ENCODE measurements at places on chromosomes 13 and 19.
A peak's percentile ranks its signal among the peaks of the same experiment; 100 is the strongest.

DNA sequence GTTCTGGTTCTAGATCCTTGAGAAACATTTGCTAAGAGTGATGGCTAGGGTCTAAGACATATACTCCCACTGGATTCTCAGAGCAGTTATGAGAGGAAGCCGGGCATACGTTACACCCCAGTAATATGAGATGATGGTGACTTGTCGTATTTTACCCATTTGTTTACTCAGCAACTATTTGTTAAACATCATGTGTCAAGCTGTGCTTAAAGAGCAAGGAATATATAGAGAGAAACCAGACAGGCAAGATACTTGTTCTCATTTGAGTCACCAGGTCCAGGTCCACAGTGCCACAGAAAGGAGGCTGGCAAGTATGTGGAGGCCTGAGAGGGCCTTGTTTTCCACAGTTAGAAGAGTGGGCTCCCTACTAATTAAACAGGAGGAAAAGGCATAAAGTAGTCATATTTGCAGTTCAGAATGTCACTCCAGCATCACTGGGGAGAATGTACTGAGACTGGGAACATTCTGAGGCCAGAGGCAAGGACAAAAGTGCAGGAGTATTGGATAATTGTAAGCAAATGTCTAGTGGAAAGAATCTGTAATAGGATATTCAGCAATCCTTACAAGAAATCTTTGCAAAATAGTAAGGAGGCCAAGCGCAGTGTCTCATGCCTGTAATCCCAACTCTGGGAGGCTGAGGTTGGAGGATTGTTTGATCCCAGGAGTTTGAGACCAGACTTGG lies 142.2 kb downstream of the IRS2 start:
- DNase-seq, result no peak

GRCh38 chr13:67136157-67136556 lies 94.0 kb downstream of the PCDH9 start:
- no peak for DNase-seq

DNA sequence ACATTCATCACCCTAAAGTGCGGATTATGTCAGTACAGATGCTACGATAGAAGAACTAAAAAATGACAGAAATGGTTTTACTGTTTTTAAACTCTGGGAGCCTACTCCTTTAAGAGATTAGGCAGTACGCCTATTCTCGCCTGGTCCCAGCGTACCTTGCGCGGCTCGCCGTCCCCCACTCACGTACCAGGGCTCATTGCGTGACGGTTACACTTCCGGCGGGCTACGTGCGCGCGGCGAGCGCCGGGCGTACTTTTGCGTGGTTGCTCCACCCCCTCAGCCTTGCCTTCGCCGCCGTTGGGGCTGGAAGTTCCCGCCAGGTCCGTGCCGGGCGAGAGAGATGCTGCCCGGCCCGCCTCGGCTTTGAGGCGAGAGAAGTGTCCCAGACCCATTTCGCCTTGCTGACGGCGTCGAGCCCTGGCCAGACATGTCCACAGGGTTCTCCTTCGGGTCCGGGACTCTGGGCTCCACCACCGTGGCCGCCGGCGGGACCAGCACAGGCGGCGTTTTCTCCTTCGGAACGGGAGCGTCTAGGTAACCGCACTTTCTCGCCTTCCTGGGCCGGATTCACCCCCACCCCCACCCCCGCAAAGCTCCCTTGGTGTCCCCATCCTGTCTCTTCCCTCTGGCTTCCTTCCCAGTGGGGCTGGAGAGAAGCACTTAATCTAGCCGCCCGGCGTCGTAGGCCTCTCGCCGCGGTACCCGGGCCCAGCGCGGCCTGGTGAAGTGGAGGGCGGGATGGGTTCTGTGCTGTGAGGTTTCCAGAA lies at the start of gene NUP58:
Gene NUP58 (plus strand): TSS at position 279 of the 767 bp plus-strand sequence. CDS start 149 bp downstream, at position 428.
- peak; percentile 88 for DNase-seq

DNA sequence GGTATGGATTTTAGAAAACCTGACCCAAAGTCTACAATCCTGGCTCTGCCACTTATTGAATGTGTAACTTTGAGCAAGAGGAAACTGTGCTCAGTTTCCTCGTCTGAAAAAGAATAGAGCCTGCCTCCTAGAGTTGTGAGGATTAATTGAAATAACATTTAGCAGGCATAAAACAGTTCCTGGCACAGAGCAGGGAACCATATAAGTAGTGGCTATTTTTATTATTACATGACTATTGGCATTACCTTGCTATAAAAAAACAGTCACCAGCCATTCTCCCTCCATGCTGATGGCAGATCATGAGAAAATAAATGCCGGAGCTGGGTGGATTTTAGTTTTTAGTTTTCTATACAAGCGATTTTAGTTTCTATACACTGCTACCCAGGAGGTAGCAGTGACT lies 5.8 kb downstream of the DOCK9 start:
- DNase-seq, result no peak

- no peak for DNase-seq
Measured at GRCh38 chr13:30985637-30986205, 53.3 kb downstream of the TEX26 start.

GRCh38 chr19:51750400-51751094 lies 1.1 kb downstream of the FPR1 start:
- no peak for DNase-seq

- no peak for DNase-seq
Measured at GRCh38 chr13:25771202-25771601, 280.6 kb downstream of the SHISA2 start.

GRCh38 chr19:18000480-18000914 lies 7.5 kb upstream of the ARRDC2 start:
- DNase-seq, result no peak

DNA sequence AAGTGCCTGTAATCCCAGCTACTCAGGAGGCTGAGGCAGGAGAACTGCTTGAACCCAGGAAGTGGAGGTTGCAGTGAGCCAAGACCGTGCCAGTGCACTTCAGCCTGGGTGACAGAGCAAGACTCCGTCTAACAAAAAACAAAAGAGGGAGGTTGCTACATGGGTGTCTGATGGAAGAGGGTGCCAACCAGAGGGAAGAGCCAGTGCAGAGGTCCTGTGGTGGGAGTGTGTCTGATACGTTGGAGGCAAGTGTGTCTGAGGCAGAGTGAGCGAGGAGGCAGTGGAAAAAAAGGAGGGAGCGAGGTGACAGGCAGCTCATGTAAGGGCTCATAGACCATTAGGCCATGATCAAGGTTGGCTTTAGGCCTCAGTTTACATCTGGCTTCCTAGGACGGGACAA lies 6.8 kb downstream of the PDE4A start:
- DNase-seq, result no peak

- no peak for DNase-seq
Measured at GRCh38 chr19:16957151-16957701, 68.4 kb downstream of the F2RL3 start.

GRCh38 chr13:111533900-111534683 lies 213.7 kb downstream of the TEX29 start:
- DNase-seq, result no peak

DNA sequence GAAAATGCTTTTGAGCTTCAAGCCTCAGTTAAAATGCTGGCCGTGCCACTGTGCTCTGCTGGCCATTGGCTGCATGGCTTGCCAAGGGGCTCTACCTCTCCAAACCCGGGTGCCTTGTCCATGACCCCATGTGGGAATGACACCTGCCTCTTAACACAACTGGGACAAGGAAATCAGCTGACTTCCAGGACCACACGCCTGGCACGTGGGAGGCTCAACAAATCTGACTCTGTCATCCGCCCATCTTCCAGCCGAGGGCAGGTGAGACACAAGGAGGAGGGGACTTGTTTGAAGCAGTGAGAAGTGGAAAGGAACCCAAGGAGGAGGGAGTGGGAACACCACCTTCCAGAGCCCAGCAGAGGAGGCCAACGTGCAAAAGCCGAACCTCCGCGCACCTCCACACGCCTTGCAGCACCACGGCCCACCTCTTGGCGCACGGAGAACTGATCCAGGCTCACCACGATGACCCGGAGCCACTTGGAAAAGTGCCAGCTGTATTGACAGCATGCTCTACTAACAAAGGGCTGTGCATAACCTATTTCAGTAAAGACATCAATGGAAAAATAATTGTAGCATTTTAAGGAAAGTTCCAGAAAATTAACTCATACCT lies 38.3 kb downstream of the COL4A1 start:
- no peak for DNase-seq

- peak; percentile 56 for DNase-seq
Measured at GRCh38 chr19:42529248-42529764, 1.0 kb upstream of the CEACAM1 start.

GRCh38 chr13:103358255-103358932 lies 292.2 kb upstream of the SLC10A2 start:
- no peak for DNase-seq

GRCh38 chr13:80454245-80454644 lies 113.3 kb upstream of the SPRY2 start:
- no peak for DNase-seq

GRCh38 chr13:77619655-77620054 lies 77.8 kb upstream of the SLAIN1 start:
- no peak for DNase-seq

- no peak for DNase-seq
Measured at GRCh38 chr19:28519952-28520861, 692.7 kb downstream of the UQCRFS1 start.

GRCh38 chr19:29807870-29808405 lies 3.9 kb upstream of the CCNE1 start:
- no peak for DNase-seq

- no peak for DNase-seq
Measured at GRCh38 chr19:3932931-3933810, at the start of gene NMRK2. Gene NMRK2 (plus strand): TSS chr19:3933069. CDS start chr19:3933672, 603 bp downstream.

DNA sequence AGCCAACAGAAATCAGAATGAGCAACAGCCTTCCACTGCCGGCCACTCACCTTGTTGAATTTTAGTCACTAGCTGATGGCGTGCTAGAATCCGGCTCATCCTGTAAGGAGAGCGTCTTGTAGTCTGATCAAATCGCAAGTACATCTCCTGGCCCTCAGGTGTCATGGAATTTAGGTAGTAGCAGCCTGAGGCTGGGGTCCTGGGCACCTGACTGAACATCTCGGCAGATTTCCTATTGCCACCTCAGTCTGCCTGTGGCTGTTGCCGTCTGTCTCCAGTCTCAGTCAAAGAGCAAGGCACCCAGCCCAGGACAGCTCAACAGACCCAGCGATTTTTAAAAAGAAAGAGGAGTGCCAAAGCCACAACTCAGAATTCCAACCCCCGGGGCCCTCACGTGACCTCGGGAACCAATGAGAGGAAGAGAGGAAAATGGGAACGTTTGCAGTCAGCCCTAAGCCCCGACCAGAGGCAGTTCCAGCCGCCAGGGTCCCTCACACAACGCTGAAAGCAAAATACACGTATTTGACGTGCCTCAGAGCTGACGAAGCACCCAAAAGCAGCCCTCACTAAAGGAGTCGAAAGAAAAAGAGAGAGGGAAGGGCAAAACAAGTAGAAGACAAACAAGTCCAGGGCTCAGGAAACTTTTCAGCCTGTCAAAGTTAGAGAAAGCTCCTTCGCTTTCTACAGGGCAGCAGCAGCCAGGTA lies at the start of gene STARD13:
Gene STARD13 (minus strand): TSS at position 336 of the 705 bp plus-strand sequence. CDS start 117 bp downstream, at position 219.
- peak; percentile 13 for DNase-seq

GRCh38 chr13:50846861-50847475 lies 3.5 kb upstream of the DLEU7 start:
- DNase-seq, result no peak

DNA sequence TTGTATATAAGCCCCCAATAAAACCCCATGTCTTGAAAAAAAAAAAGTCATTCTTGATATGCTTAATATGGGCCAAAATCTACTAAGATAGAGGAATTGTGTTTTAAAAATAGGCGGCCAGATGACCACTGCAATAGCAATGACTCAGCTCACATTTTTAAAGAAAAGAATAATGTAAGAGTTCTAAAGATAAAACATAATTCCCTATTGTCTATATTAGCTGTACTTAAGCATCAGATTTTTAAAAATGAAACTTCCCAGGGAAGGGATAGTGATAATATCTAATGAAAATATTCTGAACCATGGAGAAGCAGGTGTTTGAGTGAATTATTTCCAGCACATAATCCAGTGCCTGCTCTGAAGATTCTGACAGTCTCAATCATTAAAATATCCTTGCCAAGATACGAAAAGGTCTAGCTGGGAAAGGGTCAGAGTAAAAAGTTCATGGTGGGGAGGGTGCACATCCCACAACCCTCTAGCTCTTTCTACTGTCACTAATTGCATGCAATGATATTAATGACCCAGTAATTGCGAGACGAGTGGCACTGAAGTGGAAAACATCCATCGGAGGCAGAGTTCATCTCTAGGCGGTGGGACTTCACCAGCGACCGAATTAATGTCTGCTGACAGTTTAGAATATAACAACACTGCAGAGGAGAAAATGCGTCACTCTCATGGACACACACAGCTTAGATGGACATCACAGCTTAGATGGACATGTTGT lies 31.6 kb downstream of the EFNB2 start:
- no peak for DNase-seq

DNA sequence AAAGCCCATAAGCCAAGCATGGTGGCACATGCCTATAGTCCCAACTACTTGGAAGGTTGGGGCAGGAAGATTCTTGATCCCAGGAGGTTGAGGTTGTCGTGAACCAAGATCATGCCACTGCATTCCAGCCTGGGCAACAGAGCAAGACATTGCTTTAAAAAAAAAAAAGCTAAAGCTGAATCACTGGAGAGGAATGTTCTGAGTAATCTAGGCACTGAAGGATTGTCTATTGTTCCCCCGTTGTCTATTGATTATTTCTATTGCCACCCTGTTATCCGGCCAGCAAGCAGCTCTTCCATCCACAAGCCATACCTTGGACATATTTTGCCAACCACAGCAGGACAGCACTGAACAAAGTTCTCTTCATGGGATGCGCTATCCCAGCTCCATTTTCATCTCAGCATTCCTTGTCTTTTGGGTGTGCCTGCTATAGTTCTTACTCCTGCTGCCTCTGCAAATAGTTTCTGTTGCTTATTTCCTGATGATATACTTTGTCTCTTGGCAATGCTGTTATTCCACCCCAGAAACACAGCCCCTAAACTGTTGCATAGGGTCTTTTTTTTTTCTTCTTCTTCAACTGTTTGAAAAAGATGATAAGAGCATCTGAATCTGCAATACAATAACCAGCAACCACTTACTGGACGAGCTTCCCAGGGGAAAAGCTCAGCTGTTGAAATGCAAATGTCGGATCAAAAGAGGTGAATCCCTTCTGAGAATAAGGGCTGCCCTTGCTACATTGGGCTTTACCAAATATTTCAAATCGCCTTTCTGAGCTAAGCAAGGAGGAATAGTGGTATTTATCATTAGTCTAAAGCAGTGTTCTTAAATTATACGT lies 22.2 kb upstream of the SIAH3 start:
- no peak for DNase-seq

DNA sequence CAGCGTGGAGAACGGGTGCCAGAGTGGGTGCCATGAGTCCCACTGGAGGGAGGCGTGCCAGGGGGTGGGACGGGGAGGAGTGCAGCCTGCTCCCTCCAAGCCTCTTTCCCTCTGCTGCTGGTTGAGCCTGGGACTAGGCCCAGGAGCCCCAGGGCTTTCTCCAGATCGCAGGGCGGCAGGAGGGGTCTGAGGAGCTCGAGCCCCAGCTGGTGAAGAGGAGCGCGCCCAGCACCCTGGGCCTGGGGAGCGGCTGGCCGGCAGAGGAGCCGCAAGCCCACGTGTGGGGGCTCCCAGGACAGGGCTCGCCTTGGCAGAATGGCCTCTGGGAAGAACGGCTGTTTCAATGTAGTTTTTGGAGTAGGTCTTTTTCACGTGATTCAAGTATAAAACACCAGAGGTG lies 12.2 kb upstream of the DCUN1D2 start:
- no peak for DNase-seq
